Caki2 (cell line): ENCODE measurements at places on chromosomes 6 and 20. TPM values are rescaled to one million over a fixed set of nuclear protein-coding genes. Genes with fewer than 3 reads are reported as not detected.

Gene SGK1
- 27.7 and 31.0 TPM in 2 replicates for total RNA-seq

Gene NMBR
- total RNA-seq = not detected in 2 replicates

Gene NKX2-2
- total RNA-seq = not detected in 2 replicates

Gene FIG4
- 9.4 and 17.9 TPM in 2 replicates for total RNA-seq

Gene DACT2
- total RNA-seq = not detected in 2 replicates

Gene CST2
- total RNA-seq = 240 and 270 TPM in 2 replicates

Gene SCGN
- not detected in 2 replicates for total RNA-seq

Gene NOX3
- total RNA-seq = not detected in 2 replicates

Gene UBE2J1
- 26.9 and 33.1 TPM in 2 replicates for total RNA-seq

Gene SLC22A1
- not detected in 2 replicates for total RNA-seq

Gene BPI
- not detected in 2 replicates for total RNA-seq

Gene TNNC2
- not detected in 2 replicates for total RNA-seq

- DNase-seq = no peak
These were observed 21.1 kb upstream of the EDN1 start for GRCh38 chr6:12269110-12269509.

- DNase-seq = peak; percentile 21
These were observed at the start of gene FBXO9 for GRCh38 chr6:53065266-53066076. FBXO9 (plus strand) TSS chr6:53065404; CDS start chr6:53065790, 386 bp downstream.

DNA sequence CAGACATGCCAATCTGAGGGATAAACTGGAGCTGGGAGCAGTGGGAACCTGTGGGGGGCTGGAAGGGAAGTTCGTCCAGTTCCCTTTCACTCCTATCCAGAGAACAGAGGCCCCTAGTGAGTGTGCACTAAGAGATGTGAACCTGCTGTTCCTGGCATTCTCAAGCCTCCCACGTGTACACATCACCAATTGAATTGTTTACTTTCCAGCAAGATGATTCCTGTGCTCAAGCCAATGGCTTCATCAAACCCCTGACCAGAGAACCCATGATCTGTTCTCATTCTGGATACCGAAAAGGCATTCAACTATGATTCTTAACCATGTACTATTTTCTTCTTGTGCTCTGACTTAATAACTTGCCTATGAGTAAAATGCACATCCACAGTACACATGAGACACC lies 10.2 kb upstream of the SLC22A3 start:
- DNase-seq = no peak

DNA sequence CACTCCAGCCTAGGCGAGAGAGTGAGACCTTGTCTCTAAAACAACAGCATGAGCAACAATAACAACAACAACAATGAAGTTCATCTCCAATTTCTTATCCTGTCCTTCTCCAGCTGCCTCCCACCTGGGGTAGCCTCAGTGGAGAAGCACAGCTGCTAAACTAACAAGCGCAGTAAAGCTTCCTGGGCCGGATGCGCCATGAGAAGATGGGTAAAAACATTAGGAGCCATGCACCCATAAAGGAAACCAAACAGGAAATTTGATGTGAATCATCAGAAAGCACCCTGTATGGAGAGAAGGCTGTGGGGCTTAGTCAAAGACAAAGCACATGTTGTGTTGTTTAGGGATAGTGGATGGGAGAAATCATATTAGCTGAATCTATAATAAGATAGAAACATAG lies 61.1 kb upstream of the CCN6 start:
- no peak for DNase-seq

GRCh38 chr20:45311589-45312211 lies 3.6 kb upstream of the MATN4 start:
- peak; percentile 33 for DNase-seq

GRCh38 chr6:39521958-39522357 lies 199.5 kb upstream of the KCNK16 start:
- no peak for DNase-seq

DNA sequence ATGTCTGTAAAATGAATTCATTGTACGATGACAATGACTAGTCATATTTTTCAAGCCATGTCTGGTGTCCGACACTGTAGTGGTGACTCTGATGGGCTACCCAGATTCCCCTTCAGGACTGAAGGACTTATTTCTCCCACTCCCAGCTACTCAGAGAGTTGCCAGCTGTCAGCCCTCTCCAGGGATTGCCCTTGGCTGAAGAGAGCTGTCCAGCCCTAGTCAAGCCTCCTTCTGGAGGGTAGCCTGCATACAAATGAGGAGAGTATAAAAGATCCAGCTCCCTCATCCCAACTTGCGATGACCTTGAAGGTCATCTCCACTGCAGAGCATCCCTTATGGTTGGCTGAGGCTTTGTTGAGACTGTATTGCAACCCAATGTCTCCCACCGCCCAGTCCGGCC lies 29.9 kb downstream of the JPH2 start:
- no peak for DNase-seq

DNA sequence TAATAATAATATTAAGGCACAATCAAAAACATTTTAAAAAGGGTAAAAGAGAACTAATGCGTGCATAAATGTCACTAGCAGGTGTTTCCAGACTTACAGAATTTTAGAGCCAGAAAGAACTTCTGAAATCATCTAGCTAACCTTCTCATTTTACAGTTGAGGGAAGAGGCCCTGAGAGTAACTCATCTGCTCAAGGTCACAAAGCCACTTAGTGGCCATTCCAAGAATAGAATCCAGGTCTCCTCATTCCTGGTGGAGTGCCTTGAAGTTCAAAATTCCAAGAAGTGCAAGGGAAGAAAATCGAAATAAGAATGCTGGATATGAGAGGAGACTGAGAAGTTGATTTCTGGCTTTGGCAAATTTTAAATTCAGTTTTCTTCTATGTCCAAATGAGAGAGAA lies 3.2 kb upstream of the KIAA0408 start:
- DNase-seq = no peak

DNA sequence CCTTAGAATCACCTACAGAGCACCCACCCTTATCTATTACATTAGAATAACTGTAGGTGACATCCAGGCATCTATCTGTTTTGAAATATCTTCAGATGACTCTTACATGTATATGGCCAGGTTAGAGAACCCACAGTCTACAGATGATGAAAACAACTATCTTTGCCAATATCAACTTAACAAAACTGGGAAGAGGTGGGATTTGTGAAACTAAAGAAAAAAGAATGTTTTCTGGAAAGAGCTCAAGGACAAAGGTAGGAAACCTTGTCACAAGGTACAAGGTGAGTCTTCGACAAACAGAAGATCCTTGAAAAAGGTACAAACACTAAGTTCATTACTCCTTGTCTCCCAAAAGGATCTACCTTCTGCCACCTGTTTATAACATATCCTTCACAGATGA lies 47.0 kb upstream of the DST start:
- DNase-seq = no peak

- no peak for DNase-seq
These were observed 47.2 kb downstream of the MUC22 start for GRCh38 chr6:31057426-31058003.

DNA sequence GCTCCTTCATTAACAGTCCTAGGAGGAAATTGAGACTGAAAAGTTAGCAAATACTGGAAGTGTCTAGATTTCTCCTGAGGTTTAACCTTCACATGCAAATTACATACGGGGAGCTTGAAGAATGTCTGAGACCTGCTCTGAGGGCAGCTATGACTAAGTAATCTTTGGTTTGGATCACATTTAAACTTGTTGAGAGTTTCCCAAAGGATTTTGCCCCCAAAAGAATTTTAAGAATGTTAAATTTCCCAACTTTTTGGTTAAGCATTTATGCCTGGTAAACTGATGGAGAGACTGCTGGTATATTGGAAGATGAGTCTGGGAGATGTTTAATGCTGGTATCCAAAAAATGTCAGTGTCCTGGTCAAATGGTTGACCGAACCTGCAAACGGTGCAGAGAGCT lies 97.0 kb downstream of the RREB1 start:
- DNase-seq = no peak

- no peak for DNase-seq
These were observed 23.2 kb downstream of the ID4 start for GRCh38 chr6:19860235-19860877.

DNA sequence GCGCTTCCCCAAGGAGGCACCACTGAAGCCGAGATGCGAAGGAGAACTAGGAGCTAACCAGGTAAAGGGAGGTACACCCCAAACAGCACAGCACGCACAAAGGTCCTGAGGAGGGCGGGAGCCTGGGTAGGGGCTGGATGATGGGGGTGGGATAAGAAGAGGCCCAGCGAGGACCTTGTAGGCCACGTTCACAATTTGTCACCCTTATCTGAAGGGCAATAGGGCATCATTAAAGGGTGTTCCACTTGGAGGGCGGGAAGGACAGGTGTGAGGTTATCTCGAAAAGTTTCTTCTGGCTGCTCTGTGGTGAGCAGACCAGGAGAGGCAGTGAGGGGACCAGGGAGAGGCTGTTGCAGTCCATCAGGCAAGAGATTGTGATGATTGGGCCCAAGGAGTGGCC lies 25.6 kb downstream of the POFUT1 start:
- no peak for DNase-seq

DNA sequence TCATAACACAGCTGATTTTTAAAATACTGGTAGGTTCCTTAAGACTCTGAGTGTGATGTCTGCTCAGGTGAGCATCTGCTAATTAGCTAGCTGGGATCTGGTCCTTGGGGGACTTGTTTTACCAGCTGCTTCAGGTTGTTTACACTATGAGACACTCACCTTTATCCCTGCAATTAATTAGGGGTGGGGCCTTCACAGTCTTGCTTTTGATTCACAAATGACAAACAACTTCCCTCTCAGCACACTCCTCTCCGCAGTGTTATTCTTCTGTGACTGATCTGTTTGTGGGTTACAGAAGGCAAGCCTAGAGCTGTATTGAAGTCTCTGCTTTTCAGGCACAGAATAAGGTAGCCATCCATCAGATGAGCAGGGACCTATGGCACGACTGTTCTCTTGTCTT lies 62.0 kb upstream of the CD83 start:
- DNase-seq = no peak

DNA sequence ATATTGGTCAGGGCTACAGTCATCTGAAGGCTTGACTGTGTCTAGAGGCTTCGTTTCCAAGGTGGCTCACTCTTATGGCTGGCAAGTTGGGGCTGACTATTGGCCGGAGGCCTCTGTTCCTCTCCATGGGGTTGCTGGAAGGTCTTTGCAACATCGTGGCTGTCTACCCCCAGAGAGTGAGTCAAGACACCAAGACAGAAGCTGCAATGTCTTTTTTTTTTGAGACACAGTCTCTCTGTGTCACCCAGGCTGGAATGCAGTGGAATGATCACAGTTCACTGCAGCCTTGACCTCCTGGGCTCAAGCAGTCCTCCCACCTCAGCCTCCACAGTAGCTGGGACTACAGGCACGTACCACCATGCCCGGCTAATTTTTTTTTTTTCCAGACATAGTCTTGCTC lies 29.4 kb upstream of the KIF3B start:
- no peak for DNase-seq

- no peak for DNase-seq
These were observed 391.2 kb upstream of the MAP3K7 start for GRCh38 chr6:90978046-90978445.

GRCh38 chr6:11722220-11722619 lies 56.4 kb downstream of the ADTRP start:
- no peak for DNase-seq

DNA sequence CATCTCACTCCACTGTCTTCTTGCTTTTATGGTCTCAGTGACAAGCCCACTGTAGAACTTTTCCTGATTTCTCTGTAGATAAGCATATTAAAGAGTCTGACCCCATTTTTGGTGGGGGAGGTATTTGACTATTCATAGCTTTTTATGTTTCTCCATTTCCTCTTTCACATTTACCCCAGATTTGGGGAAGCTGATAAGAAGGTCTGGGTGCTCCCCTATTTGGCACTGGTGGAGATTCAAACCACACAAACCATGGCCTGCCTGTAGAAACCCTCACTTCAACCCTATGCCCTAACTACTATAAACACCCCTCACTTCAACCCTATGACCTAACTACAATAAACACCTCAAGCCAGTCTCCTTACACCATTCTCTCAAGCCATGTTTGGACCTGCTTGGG lies 196.2 kb upstream of the SYNDIG1 start:
- no peak for DNase-seq

DNA sequence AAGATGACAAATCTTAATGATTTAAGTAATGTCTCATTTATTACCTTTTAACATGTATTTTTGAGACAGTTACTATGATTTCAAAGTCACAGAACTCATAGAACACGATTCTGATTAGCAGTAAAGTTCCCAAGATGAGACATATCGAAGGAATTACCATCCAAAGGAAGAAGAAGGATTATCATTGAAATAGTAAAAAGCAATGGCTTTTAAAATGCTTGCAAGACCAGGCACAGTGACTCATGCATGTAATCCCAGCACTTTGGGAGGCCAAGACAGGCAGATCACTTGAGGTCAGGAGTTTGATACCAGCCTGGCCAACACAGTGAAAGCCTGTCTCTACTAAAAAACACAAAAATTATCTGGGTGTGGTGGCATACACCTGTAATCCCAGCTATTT lies 219.2 kb downstream of the KHDC1L start:
- no peak for DNase-seq

DNA sequence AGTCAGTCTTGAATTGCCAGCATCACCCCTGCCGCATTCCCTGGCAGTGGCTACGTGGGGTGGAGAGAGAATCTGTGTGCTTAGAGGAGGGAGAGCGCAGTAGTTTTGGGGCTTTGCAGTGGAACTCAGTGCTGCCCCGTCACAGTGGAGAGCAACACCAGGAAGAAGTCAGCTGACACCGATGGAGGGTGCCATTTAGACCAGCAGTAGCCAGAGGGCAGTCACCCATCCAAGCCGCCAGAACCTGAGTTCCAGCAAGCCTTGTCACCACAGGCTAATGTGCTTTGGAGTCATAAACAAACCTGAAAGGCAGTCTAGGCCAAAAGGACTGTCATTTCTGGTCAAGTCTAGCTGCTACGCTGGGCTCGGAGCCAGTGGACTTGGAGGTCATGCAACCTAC lies 22.0 kb upstream of the PERP start:
- no peak for DNase-seq

DNA sequence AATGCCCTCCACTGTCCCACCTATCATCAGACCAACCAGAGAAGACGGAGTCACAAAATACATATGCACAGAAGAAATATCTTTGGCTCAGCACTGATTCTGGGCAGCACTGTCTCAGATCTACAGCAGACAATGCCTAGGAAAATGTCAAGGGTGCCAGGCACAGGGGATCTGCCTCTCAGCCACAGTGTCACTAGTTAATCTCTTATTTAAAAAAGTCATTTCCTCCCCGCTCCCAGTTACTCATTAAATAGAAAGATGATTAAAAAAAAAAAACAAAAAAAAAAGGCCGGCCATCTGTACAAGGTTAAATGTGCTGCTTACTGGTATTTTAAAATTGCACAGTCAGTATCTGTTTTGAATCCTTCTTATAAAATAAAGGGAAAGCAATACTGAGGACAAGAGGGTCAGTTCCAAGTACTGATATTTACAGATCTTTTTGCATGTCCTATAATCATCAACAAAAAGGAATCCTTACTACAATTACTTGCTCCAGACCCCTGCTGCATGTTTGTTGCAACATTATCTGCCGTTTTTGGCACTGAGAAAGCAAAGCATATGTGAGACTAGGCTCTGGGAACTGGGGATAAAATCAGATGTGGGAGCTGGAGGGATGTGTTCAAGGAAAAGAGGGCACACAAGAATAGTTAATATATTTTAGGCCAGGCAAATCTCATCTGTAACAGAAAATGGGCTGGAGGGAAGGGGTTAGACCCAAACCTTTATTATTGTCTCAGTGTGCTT lies 299.3 kb downstream of the KIF16B start:
- DNase-seq = peak; percentile 26

- DNase-seq = no peak
These were observed 204.2 kb downstream of the KCNQ5 start for GRCh38 chr6:72826037-72826436.

- no peak for DNase-seq
These were observed 83.8 kb upstream of the FOXO3 start for GRCh38 chr6:108476847-108477430.

- no peak for DNase-seq
These were observed 831.6 kb upstream of the EYS start for GRCh38 chr6:66538551-66539135.

GRCh38 chr6:16092990-16093389 lies 35.9 kb upstream of the MYLIP start:
- DNase-seq = no peak
